ENCODE measurements at places on chromosomes 5 and 9.
A peak's percentile ranks its signal among the peaks of the same experiment; 100 is the strongest.

DNA sequence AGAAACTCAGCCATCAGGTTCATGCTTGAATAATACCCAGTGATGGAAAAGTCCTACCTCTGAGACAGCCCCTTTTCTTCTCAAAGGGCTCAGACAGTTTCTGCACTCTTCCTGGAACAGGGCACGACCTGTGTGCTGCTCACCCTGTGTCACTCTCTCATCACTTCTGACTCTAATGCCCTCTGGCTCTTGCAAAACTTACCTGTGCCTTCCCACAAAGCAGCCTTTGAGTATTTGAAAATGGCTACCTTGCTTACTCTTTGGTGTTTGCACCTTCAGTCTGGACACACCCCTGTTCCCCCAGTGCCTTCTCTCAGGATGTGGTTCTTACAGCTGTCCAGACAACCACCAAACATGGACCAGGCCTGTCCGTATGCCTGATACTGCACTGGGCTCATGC, 171.4 kb downstream of the GRIA1 start:
- DNase-seq: no peak

GRCh38 chr5:112355058-112355685, 63.9 kb downstream of the EPB41L4A start:
- no peak for DNase-seq

- DNase-seq: peak; percentile 23
Measured at GRCh38 chr5:14946815-14947620, 75.4 kb upstream of the ANKH start.

DNA sequence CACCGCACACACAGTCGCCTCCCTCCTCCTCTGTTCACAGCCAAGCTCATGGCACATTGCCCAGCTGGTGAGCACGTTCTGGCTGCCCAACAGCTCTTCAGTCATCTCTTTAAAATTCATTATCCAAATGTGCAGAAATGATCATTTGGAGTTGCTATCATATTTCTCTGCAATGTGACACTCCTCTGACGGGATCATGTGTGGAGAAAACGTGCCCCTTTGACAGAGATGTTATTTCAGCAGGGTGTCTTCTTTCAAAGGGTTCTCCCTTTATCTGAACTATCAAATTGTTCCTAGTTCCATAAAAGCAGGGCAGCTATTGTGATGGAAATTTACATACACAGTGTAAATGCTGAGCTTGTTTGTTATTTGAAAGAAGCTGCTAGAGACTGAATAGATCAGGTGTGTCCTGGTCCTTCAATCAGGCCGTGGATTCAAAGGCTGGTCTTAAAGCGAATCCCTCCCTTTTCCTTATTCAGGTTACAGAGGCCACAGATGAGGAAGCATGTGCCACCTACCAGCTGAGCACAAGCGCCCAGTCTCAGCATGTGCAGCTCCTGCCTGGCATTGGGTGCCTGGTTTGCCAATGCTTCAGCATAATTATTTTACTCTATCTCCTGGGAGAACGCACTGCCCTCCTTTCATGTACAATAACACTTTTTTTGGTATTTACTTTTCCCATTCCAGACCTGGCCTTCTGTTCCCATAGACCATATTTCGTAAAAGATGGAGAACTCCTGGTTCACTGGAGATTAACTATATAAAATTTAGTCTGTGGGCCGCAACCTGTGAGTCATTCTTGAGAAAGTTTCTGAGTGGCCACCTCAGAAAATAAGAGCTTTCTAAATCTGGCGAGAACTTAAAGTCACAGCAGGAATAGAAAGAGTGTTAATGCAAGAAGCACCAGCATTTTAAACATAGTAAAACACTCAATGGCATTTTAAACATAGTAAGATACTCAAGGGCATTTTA, 433.7 kb downstream of the ENC1 start:
- DNase-seq: no peak

DNA sequence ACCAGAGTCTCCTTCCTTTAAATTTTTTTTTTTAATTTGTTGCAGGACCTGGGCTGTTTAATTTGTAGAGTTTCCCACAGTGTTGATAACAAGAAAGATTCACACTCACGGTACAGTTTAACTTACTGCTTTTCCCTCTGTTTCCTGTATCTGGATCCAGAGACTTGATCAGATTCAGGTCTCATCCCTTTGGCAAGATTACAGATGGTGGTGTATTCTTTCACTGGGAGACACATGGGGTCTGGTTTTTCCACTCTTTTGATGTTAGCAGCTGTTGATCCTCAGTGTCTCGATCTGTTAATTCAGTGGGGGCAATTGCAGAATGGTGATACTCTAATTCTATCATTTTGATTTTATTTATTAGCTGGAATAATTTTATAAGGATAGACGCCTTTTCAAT, 75.4 kb upstream of the TNFAIP8 start:
- DNase-seq: no peak

DNA sequence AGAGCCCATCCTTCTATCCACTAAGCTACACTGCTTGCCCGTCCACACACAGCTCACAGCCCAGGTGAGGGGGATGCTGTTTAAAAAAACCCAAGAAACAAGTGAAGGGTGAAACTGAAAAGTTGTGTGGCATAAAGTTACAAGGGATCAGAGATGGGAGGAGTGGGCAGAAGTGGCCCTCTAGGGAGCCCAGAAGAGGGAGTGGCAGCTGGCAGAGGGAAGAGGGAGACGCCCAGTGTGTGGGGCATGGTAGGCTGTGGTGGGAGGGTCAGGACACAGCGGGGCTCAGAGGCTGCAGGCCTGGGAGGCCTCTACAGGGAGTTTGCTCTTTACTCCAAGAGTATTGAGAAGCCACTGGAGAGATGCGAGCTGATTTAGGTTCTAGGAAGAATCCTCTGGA, 30.1 kb upstream of the HRH2 start:
- DNase-seq: no peak

- no peak for DNase-seq
Measured at GRCh38 chr9:94734054-94734754, 7.7 kb downstream of the AOPEP start.

GRCh38 chr9:37778534-37778933, 6.3 kb downstream of the EXOSC3 start:
- no peak for DNase-seq

- DNase-seq: no peak
Measured at GRCh38 chr9:111016016-111016415, 22.3 kb downstream of the LPAR1 start.

GRCh38 chr5:176906126-176906525, 7.0 kb upstream of the HK3 start:
- no peak for DNase-seq

- no peak for DNase-seq
Measured at GRCh38 chr5:112581811-112582320, 155.8 kb upstream of the APC start.

GRCh38 chr9:135665795-135666189, 2.7 kb downstream of the LCN9 start:
- DNase-seq: no peak

DNA sequence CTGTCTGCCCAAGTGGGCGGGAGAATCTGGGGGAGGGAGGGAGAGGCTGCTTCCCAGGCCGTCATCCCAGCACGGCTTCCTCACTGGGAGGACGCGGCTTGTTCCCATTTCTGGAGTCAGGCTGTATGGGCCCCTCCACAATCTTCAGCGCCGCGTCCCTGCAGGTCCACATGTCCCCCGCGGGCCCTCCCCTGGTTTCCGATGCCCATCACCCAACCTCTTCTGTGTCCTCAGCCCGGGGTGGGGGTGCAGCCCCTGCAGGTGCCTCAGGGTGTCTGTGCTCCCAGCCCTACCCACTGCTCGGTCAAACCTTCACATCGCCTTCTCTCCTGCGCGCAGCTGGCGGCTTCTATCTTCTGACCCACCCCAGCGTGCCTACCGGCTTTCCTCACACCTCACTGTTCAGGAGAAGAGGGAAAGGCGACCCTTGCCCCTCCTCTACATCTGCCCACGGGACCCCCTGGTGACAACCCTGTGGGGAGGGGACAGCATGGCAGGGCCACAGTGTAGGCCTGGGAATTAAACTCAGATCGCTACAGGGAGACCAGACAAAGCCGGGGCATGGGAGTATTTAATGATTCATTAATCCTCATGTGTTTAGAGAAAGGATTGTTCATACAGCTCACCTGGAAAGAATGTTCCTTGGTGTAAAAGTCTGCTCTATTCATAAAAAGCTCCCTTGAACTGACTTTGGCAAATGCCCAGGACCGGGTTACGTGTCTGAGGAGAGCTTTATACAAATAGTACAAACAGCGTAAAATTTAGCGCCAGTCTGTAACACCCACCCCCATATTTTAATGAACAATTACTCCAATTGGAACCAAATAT, 145.1 kb downstream of the IRX1 start:
- DNase-seq: no peak

- no peak for DNase-seq
Measured at GRCh38 chr9:130446101-130446861, 1.5 kb downstream of the ASS1 start.

DNA sequence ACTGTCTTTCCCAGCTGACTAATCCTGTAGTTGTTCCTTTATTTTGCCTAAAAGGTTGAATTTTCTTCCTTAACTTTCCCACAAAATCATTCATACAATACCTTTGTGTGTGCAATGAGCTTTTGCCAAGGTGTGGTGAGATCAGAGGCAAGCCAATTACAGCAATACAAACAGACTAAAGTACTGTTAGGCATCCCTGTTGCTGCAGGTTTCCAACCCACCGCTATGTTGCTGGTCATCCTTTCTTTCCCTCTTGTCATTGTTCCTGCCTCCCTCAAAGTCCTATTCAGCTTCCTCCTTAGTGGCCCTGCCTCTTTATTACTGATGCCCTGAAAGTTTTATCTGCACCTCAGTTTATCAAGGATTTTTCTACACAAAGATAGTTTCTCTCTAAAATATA, 22.1 kb downstream of the ITGA2 start:
- no peak for DNase-seq

GRCh38 chr5:171676286-171676944, 109.2 kb upstream of the SMIM23 start:
- no peak for DNase-seq

GRCh38 chr5:143641549-143642355, 170.2 kb upstream of the HMHB1 start:
- DNase-seq: no peak

DNA sequence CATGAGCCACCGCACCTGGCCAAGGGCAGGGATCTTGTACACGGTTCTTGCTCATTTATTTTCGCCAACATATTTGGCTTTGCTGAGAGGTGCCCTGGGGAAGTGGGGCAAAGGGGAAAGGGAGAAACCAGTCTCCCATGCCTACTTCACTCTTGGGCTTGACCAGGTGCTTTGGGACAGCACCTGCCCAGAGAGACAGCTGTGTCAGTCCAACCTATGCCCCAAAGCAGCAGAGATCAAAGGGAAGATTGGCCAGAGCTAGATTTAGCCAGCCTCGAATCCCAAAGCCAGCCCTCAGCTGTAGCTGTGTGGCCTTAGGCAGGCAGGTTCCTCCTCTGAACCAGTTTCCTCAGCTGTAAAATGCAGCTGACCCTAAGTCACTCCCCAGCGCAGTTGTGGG, 2.3 kb upstream of the PTGES start:
- DNase-seq: no peak

DNA sequence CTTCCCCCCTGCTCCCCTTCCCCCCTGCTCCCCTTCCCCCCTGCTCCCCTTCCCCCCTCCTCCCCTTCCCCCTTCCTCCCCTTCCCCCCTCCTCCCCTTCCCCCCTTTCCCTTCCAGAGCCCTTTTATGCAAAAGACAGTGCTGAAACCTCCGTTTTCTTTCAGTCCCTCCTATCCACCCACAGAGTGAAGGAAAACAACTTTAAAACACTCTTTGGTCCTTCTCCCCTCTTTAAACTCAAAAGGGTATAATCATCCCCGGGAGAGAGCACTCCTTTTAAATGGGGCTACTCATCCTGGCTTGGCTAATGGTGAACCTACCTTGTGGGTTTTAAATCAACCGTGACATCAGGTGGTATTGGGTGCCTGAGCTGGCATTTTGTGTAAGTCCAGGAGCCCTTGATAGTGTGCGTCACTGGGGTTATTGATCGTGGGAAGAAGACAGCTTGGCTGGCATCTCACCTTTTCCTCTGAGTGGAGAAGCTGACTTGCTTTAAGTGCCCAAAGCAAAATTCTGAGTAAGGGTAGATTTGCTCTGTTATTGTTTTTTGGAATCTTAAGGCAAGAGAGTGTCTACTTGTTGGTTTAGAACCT, 2.7 kb downstream of the LARP1 start:
- peak; percentile 46 for DNase-seq

DNA sequence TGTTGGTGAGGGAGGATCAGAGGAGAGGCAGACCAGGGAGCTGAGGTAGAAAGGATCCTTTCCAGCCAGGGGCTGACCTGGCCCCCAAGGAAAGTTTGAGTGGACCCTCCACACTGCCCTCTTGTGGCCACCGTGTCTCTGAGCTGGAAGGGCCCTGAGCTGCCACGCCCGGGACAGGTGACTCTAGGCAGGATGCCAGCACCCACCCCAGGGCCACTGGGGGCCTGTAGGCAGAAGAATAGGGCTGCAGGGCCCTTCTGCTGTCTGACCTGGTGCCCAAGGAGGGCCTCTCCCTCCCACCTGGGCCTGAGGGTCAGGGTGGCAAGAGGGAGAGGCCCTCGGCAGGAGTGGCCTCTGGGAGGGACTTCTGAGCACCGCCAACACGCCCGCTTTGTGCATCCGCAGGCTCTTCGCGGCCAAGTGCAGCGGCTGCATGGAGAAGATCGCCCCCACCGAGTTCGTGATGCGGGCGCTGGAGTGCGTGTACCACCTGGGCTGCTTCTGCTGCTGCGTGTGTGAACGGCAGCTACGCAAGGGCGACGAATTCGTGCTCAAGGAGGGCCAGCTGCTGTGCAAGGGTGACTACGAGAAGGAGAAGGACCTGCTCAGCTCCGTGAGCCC, 76.8 kb downstream of the LMX1B start:
- DNase-seq: peak; percentile 59

GRCh38 chr5:34918025-34918424, 2.5 kb downstream of the BRIX1 start:
- DNase-seq: no peak

DNA sequence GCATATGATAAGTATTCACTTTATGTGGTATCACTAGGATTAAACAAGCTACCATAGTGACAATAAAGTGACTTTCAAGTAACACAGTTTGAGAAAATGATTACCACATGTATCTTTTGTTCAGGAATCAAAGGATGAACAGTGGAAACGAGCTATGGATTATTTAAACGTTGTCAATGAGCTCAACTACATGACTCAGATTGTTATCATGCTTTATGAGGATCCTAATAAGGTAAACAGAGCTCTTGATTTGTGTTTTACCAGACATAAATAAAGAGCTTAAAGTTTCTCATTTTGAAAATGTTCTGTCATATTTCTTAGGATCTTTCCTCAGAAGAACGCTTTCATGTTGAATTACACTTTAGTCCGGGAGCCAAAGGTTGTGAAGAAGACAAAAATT, 57.4 kb downstream of the PPIP5K2 start:
- no peak for DNase-seq

Data from activated naive CD4-positive, alpha-beta T cell treated with anti-CD3 and anti-CD28 coated beads, Interleukin-2, amount 50 U/mL, for 16 hours (primary cell).